ENCODE measurements at places on chromosomes 1 and 21.

DNA sequence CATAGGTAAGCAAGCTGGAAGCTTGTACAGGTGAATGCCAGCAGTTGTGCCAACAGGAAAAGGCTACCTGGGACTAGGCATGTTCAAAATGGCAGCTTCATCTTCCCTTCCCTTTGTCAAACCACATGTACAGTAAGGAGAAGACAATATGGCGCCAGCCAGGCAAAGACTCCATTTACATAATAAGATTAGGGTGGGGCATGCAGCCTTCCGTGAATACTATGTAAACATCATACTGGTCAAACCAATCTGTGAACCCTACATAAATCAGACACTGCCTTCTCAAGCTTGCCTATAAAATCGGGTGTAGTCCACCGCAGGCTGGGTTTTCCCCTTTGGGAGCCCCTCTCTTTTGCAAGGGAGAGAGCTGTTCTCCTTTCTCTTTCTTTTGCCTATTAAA, 24.6 kb downstream of the ATF3 start:
- DNase-seq: no peak

DNA sequence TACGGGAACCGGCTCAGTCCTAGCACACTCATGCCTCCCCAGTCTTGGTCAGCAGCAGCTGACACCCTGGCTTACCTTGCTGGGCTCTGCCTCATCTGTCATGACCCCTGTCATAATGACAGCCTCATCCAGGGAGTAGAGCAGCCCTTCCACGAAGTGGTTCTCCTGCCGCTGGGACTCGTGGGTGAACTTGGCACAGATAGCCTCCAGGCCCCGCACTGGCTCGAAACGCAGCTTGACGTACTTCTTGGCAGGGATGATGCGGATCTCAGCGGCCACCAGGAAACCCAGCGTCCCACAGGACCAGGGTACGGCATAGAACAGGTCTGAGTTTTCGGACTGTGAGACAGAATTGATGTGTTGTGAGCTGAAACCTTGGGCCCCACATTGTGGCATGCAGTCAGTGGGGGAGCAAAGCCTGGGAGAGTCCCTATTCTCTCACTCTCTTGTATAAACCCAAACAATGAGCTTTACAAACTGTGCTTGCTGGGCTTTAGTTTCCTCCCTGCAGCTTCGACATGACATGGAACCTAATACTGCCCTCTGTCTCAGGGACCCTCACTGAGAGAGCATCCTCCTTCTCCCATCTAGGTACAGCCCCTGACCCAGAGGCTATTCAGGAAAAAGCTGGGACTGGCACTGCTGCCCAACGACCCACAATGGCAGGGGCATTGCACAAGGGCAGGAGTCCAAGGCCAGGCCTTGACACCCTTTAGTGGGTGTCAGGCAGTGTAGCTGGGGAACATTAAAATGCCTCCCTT, 15.5 kb downstream of the DHCR24 start:
- no peak for DNase-seq

- DNase-seq: no peak
These were observed 15.2 kb downstream of the SCYL3 start for GRCh38 chr1:169878498-169878897.

DNA sequence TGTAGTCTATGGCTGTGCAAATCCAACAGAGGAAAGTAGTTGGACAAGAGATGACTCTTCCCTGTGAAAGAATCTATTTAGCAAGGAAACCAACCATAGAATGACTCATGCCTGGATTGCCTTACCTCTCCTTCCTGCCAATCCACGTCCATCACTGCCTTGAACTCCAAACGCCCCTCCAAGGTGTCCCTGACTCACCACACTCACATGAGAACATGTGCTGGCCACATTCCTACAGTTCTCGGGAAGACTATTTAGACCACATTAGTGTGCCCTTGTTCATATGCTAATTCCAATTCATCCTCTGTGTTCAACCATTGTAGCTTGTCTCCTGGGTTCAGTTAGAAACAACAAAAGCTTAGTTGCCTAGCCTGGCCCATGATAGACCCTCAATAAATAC, 157.3 kb downstream of the SLC30A10 start:
- DNase-seq: no peak

DNA sequence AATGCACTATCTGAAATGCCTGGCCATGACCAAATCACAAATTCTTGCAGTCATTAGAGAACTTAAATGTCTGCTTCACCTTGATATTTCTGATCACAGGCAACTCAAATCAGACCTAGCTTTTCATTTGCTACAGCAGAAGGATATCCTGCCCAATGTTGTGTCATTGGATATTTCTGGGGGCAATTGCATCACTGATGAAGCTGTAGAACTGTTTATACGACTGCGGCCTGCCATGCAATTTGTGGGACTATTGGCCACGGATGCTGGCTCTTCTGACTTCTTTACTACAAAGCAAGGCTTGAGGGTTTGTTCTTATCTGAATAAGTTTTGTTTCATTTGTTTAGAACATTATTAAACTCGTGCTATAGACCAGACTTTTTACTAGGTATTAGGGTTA, 14.9 kb downstream of the ZYG11A start:
- no peak for DNase-seq

- DNase-seq: no peak
These were observed 21.6 kb upstream of the SLAMF6 start for GRCh38 chr1:160544647-160545046.

DNA sequence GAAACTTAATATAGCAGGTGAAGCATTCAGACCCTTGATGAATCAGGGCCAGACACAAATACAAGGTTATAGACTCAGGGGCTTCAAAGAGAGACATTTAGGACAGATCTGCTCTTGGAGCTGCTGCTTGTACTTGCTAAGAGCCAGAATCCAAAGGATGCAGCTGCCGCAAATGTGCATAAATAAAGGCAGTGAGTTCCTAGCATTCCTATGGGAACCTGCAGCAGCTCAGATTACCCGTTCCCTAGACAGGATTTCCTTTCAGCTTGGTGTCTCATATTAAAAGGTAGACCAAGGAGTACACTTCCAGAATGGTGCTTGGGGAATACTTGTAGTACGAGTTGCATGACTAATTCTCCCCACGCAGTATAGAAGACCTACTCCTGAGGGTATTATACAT, 9.7 kb upstream of the LRRC53 start:
- DNase-seq: no peak

DNA sequence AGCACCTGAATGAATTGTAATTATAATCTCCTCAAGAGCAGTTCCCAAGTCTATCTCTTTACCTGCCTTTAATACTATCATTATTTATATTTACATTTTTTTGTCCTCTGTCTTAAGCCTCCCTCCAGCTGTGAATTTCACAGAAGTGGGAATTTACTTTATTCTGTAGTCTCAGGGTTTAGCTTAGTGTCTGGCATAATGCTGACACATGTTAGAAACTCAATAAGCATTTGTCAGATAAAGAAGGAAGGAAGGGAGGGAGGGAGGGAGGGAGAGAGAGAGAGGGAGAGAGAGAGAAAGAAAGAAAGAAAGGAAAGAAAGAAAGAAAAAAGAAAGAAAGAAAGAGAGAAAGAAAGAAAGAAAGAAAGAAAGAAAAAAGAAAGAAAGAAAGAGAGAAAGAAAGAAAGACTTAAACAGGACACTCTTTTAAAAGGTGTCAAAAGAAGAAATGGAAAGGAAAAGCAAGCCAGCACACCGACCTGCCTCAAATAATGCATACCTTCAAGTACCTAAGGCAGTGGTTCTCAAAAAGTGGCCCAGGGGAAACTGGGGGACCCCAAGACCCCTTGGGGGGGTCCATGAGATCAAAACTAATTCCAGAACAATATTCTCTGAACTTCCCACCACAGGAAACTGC, 1.8 kb upstream of the PGLYRP4 start:
- no peak for DNase-seq

DNA sequence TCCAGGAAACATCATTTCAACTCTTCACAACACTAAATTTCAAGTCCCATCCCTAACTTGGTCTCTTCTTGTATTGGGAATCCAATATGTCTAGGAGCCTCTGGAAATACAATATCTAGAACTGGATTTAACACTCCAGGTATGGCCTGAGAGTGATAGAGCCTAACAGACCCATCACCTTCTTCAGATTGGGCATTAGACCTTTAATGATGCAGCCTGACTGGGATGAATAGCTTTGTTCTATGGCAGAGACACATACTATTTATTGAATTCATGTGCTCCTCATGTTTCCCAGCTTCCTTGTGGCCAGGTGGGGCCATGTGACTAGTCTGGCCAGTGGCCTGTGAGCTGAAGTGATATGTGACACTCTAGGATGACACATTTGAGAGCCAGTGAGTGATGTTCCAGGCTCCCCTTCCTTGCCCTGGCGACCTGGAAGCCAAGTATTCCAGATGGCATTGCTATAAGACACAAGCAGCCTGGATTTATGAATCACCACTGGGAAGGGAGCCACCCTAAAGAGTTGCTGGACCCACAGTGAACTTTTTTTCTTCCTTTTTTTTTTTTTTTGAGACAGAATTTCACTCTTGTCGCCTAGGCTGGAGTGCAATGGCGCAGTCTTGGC, 31.0 kb upstream of the POU3F1 start:
- no peak for DNase-seq

GRCh38 chr1:111480674-111481073, 6.9 kb downstream of the C1orf162 start:
- no peak for DNase-seq

DNA sequence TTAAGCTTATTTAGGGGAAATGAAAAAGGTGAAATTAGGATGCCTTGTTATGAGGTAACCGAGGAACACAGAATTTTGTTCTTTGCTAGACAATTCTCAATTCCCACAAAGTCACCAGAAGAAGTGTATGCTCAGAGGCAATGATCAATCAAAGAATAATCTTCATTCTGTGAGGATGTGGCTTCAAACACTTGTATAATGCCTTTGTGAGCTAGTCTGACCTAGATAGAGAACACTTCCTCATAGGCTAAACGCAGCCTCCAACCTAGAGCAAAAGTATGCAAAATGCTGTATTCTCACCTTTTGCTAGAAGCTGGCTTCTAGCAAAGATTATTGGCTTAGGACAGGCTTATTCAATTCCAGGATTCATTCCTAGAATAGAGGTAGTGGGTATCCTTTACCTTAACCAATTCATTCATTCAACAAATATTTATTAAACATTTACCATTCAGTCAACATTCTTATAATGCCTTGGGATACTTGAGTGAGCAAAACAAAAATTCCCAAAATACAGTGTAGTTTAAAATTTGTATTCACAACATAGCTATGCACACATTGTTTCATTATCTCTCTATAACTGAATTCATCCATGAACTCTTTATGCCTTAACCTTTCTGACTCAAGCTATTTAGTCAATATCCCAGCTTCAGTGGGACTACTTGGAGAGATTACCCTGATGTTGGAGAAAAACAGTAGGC, 530.2 kb downstream of the PTPRC start:
- DNase-seq: no peak

DNA sequence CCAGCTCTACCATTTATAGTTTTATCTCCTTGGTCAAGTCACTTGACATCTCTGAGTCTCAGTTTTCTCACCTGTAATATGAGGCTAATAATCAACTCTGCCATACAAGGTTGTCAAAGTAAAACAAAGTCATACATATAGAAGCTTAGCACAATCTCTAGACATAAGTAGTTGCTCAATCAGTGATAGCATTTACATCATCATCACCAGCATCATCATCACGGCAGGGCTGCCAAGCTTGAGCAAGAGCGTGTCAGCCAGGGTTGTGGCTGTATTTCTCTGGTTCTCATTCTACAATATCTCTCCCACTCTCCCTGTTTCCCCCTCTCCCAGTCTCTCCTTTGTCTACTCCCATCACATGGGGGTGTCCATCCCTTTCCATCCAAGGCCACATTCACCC, 41.7 kb upstream of the COA6 start:
- no peak for DNase-seq

DNA sequence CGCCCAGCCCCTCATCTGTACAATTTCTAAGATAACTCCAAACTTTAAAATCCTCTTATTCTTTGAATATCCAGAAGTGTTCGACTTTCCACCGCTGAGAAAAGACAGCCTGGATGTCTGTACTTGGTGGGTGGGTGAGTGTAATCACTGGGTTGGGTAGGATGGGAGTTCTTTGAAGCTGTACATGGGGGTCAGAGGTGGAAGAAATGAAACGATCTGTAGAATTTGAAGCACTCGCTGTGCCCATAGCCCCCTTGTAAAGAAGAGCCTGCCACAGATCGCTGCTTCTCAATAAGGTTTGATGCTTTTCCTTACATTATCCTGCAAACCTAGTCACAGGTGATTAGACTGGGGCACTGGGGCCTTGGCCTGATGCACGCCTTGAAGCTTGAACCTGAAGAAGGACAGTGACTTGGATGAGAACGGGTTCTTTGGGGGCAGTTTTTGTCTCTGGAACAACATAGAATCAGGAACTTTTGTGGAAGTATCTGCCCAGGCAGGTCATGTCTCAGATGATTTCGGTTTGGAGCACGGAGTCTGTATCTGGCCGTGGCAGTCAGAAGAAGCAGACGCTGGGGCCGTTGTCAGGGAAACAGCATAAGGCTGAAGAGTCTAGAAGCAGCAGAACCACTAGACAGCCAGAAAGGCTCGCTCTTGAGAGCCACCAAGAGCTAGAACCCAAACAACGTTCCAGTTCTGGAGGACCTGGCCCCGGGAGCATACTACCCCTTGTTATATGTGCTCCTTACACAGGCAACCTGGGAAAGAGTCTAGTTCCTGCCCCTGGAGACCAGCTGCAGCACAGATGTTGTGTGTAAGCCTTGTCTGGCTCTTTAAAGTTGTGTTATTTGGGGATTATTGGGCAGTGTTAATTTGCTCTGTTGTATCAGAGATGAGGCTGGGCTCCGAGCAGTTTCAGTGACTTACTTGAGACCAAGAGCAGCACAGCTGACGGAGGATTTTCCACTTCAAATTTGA, 45.1 kb upstream of the SCCPDH start:
- DNase-seq: no peak

- DNase-seq: no peak
These were observed 428.4 kb downstream of the PTPRU start for GRCh38 chr1:29664711-29665110.

DNA sequence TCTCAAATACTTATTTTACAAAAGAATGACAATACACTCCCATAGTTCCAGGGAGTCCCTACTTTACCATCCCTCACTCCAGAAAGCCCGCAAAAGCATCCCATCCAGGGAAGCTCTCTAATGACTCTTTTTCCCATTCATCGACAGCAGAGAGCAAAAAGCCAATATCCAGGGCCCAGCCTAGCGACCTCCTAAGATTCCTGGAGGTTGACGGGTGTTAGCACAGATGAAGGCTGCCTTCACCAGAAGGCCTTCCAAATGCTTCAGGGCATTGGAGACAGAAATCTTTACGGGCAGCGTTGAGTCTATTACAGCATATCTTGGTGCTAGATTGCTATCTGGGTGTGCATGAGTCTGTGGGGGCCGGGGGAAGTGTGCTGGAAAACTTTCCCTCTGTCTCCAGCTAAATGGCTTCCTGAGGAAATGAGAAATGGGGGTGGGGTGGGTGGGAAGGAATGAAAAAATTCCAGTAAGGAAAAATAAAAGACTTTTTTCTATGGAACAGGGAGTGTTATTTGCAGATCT, 136.6 kb downstream of the PROX1 start:
- no peak for DNase-seq
